ENCODE measurements at places on chromosomes 7 and 10.

DNA sequence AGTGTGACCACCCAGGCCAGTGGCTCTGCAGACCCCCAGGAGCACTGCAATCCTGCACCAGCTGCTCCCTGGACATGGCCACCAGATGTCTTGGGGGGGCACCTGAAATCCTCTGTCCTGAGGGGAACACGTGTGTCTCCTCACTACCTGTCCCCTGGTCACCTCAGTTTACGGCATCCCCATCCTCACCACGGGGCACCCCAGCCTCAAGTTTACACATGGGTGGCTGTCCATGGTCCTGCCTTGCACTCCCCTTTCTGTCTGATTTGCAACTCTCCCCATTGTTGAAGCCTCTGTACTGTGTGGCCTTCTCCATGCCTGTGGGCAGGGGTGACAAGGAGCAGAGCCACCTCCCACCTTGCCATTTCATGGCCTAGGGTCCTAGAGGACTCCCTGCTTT is 67.2 kb downstream of the RAMP3 start:
- DNase-seq, result no peak

- no peak for DNase-seq
Observed at GRCh38 chr10:29823553-29824080, 188.8 kb upstream of the SVIL start.

DNA sequence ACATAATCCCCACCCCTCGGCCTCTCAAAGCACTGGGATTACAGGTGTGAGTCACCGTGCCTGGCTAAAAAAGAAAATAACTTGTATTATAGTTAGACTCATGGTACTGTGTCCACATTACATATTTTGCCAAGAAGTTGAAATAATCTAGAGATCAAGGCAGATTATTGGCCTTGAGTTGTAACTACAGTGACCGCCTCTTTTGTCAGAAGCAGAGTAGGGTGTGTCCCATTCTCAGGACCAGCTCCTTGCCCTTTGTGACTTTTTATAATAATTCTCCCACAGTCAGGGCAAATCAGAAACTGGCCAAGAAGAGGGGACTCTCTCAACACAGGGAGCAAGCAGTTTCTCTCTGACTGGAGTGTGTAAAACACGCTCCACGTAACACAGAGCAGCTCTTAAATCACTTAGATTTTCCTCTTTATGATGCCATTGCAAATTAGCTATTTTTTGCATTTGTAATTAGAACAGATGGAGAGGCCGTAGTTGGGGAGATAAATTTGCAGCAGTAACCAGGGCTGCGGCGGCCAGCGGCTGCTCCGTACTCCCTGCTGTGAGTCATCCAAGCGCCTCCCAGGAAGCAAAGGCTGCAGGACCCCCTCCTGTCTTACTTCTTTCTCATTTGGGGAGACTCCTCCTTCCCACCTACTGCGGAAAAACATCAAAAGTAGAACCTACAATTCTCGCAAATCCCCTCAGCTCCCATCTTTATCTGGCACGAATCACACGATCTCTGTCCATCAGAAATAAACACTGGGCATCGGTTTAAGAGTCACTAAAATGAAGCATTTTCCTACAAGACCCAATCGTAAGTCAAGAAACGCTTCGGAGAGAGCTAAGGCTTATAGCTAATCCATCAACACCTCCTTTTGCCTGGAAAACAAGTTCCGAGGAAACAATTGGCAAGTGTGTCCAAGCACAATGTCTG is 32.1 kb upstream of the MSRB2 start:
- DNase-seq, result no peak

- DNase-seq, result no peak
Observed at GRCh38 chr7:34569975-34570699, 87.9 kb upstream of the NPSR1 start.

GRCh38 chr10:72390764-72391163 is 36.0 kb upstream of the DNAJB12 start:
- DNase-seq, result no peak

DNA sequence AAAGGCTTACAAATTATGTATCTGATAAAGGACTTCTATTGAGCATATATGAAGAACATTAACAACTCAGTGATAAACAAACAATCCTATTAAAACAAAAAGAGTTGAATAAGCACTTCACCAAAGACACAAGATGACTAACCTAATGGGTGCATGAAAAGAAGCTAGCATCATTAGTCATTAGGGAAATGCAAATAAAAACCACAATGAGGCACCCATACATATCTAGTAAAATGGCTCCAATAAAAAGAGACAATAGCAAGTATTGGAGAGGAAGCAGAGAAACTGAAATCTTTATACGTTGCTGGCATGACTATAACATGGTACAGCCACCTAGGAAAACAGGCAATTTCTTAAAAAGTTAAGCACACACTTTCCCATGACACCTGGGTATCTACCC is 77.6 kb upstream of the ZMIZ1 start:
- no peak for DNase-seq

- no peak for DNase-seq
Observed at GRCh38 chr10:55351431-55351830, 550.4 kb upstream of the PCDH15 start.

DNA sequence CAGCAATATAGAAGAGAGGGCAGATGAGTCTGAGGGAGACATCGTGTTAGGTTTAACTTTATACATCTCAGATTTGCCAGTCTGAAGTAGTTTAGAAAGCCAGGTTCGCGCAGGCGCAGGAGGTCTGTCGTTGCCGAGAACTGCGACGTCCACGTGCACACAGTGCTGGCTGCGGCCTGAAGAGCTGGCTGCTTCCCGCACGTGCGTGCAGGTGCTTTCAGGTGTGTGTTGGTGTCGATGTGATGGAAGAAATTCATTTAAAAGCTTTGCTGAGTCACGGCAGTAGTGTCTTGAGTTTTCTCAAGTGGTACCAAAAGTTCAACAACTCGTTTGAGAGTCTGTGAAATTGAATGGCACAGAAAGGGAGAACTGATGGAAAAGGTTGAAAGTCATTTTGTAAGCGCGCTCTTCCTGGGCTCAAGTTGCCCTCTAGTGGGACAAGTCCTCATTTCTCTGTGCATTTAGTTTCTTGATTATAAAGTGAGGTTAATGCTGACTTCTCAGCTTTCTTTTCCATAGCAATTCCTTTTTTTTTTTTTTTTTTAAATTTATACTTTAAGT is 18.6 kb downstream of the WDR37 start:
- DNase-seq, result no peak

- DNase-seq, result no peak
Observed at GRCh38 chr10:5234106-5234860, 37.6 kb downstream of the AKR1C4 start.

DNA sequence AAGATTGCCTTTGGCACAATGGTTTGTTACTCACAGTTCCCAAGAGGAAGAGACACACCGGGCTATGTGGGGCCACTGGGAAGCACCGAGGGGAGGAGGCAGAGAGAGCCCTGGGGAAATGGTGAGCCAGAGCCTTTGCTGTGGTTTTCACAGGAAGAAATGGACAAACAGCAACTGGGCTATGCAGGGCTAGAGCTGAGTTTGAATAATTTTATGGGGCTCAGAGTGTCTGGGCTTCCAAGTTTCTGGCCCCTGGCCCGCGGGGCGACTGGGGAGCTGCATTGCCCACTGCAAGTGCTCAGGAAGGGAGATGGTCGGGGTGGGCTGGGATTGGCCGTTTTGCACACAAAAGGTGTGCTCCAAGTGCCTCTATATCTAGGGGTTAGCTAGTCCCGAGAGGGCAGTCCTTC is 92.6 kb downstream of the CHST15 start:
- DNase-seq, result no peak

- no peak for DNase-seq
Observed at GRCh38 chr7:72057796-72058195, 354.3 kb downstream of the CALN1 start.

GRCh38 chr10:96814264-96814663 is 17.8 kb upstream of the LCOR start:
- peak; percentile 60 for DNase-seq

GRCh38 chr7:20302891-20303290 is 27.8 kb upstream of the ITGB8 start:
- no peak for DNase-seq

Measured in fibroblast of skin of left biceps (primary cell).